ENCODE measurements at places on chromosomes 12 and 14.

- no peak for DNase-seq
Observed at GRCh38 chr12:49893753-49894750, 9.6 kb downstream of the FAIM2 start.

DNA sequence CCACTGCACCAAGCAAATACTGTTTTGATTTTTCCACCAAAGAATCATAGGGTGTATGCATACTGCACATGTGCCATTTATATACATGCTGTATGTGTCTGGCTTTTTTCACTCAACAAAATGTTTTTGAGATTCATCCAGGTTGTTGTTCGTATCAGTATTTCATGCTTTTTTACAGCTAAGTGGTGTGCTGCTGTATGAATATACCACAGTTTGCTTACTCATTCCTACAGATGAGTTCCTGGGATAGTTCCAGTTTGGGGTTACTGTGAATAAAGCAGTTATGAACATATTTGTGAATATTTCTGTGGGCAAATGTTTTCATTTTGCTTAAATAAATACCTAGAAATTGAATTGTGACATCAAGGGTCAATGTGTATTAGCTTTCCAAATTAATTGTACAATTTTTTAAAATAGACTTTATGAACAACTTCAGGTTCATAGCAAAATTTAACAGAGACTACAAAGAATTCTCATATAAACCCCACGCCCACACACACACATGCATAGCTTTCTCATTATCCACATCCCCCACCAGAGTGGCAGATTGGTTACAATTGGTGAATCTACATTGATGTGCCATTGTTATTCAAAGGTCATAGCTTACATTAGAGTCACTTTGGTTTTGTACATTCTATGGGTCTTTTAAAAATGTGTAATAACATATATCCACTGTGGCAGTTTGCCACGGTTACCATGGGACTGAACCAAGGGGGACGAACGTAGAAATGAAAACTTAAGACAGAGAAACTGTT lies 6.9 kb upstream of the KRT6A start:
- DNase-seq: no peak

DNA sequence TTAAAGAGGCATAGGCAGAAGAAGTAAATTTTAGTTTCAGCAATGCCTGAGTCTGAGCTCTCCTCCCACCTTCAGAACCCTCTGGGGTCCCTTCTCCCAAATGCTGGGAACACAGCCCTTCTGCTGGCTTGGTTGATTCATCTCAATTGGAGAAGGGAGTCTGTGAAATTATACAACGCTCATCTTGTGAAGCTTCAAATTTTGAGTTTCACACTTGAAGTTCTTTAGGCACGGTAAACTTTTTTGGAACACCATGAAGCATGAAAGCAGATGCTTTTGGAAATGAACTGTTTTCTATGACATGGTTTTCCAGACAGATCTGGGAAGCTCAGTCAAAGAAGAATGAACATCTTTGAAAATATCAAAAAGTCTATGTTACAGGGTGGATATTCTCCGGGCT lies 69.9 kb downstream of the TBK1 start:
- DNase-seq: no peak

GRCh38 chr14:48853159-48853558 lies 733.0 kb downstream of the RPS29 start:
- no peak for DNase-seq

DNA sequence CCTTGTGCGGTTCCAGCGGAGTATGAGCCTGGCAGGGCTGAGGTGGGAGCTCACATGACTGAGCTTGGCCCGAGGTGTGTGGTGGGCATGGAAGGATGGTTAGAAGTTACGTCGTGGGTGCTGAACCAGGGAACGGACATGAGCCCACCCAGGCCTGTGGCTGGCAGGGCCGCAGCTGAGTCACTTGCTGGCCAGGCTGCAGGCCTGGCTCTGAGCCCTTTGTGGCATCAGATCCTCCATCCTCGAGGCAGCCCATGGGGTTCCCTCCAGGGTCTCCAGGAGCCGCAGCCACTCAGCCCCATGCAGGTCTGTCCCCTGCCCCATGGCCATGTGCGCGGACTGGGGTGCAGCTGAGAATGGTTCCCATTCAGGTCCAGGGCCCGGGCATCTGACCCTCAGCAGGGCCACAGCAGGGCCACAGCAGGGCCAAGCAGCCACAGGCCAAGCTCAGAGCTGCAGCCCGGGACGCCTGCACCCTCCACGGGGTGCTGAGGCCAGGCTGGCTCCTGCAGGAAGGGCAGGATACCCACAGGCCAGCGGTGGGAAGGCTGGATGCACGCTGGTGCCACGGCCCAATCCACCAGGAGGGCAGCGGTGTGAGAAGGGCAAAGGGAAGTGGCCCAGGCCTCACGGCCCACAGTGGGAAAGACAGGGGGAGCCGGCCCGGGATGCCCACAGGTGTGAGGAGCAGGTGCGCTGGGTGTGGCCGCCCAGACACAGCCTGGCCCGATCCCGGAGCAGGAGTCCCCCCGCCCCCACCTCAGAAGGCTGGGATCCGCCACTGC lies 26.3 kb upstream of the ULK1 start:
- no peak for DNase-seq

GRCh38 chr12:103998976-103999375 lies 33.3 kb downstream of the TDG start:
- no peak for DNase-seq

- DNase-seq: no peak
Observed at GRCh38 chr14:76863724-76864407, 37.7 kb downstream of the LRRC74A start.

DNA sequence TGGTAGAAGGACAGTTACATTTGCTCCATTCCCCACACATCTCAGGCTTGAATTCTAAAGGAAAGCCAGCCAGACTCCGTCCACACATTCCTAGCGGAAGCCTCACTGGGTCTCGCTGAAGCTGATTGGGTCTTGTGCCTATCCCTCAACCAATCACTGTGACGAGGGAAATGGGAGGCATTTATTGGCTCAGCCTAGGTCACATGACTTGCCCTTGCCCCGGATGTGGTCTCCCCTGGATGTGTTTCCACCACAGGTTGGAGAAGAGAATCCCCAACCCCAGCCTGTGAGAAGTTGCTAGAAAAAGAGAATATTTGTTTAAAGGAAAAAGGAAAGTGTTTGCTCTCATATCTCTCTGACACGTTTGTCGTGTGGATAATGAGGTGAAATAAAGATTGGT lies 93.4 kb downstream of the C12orf75 start:
- DNase-seq: no peak

Measured in GM04503 (cell line).